ENCODE measurements at places on chromosomes 3 and 15. TPM values are rescaled to one million over a fixed set of nuclear protein-coding genes. Genes with fewer than 3 reads are reported as not detected.

- no peak for DNase-seq
These were observed 114.3 kb upstream of the CACNA2D3 start for GRCh38 chr3:54008099-54008498.

GRCh38 chr15:89903015-89903857 lies 9.4 kb upstream of the AP3S2 start:
- DNase-seq: no peak

GRCh38 chr3:128482666-128483656 lies 10.0 kb downstream of the GATA2 start:
- DNase-seq: no peak

GRCh38 chr3:8665407-8665896 lies 20.9 kb upstream of the SSUH2 start:
- no peak for DNase-seq

DNA sequence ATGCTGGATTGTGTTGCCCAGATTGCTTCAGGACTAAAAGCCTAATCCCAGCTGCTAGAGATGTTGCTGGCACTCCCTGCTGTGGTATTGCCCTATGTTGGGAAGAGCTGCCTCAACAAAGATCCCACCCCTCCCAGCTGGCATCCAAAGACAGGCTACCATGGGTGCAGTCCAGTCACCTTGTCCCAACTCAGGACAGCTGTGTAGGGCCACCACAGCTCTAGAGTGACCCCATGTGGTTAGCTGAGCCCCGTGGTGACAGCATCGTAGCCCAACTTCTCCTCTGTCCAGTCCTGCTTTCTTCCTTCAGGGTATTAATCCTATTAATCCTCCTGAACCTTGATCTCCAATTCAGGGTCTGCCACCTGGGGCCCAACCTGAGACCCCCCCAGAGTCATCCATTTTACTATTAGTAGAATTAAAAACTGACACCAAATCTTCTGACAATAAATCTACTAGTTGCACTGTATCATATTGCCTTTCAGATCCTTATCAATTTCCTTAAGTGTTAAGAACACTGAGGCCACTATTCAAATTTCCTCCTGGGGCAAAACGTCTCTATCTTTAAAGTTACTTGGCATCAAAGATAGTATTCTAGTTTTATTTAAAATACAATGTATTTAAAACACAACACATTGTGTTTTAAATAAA lies 83.5 kb downstream of the AQP9 start:
- peak; percentile 90 for DNase-seq

- no peak for DNase-seq
These were observed 292.5 kb downstream of the SHQ1 start for GRCh38 chr3:72555714-72556113.

DNA sequence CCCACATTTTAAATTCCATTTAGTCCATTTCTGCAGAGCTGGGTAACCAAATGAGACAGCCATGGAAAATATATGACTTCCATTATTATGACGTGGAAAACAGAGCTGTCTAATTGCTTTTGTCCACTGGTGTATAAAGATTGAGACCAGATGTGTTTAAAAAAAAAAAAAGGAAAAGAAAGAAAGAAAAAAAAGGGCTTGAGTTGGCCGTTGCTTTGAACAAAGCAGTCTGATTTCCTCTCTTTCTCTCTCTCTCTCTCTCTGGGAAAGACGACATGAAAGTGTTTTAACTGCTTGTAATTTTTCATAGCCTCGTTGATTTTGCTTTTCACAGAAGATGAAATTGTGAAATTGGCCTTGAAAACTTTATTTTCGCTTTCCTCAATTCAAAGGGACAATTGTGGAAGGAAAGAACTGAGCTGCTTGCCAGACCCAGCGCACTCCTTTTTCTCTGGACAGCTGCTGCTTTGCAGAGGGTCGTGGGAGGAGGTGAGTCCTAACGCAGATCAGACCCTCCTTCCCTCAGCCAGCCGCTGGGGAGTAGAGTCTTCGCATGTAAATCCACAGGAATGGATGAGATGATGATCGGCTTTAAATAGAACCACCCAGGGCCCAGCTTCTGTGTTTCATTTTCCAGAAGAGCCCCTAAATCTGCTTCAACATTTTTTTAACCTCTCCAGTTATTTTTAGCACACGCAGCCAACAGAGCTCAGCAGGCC lies 42.8 kb upstream of the UBE2E1 start:
- peak; percentile 22 for DNase-seq

GRCh38 chr3:76242886-76243753 lies 457.8 kb upstream of the ZNF717 start:
- no peak for DNase-seq

DNA sequence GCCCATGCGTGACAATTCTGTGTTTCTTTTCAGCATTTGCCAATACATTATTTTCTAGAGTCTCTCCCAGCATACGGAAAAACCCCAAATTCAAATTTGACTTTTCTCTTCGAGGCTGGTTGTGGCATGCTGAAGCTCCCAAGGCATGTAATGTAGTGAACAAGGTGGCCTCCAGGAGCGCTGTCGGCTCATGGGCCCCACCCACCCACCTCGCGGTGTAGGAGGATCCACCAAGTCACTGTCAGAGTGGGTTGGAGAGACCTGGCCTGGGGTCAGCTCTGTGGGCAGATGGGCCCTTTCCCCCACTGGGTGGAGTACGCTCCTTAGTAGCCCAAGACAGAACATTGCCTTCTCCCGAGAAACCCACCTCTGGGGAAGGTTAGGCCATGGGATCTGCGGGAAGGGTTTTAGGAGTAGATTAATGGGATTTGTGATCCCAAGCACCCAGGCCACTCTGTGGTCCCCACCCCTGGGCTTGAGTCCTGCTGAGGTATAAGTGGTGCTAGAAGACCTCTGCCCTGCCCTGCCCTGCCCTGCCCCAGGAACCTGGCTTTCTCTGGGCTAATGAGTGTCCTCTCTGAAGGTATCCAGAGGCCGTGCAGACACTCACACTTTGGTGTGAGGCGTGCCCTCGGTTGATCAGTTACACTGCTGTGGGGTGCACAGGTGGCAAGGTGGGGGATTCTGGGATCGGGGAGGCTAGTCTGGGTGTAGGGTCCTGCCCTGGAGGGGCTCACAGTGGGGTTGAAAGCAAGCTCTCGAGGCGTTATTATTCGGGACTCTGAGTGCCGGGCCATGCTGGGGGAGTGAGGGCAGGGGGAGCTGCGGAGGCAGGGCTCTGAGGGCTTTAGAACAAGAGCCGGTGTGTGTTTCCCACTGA lies 97.9 kb downstream of the APBA2 start:
- no peak for DNase-seq

- DNase-seq: peak; percentile 2
These were observed 417.4 kb upstream of the DPH6 start for GRCh38 chr15:35963326-35963725.

GRCh38 chr3:113948015-113948917 lies 453 bp downstream of the ZDHHC23 start:
- DNase-seq: no peak

GRCh38 chr15:29090617-29091466 lies 178.8 kb downstream of the NSMCE3 start:
- DNase-seq: no peak

Gene SRGAP3
- 5.3 TPM for total RNA-seq

Gene ARGFX
- total RNA-seq: not detected

Gene TRAT1
- not detected for total RNA-seq

Gene PTX3
- total RNA-seq: 21.0 TPM

Gene LCTL
- 0.13 TPM for total RNA-seq
